ENCODE measurements at places on chromosomes 12 and 14. TPM values are rescaled to one million over a fixed set of nuclear protein-coding genes. Genes with fewer than 3 reads are reported as not detected.

DNA sequence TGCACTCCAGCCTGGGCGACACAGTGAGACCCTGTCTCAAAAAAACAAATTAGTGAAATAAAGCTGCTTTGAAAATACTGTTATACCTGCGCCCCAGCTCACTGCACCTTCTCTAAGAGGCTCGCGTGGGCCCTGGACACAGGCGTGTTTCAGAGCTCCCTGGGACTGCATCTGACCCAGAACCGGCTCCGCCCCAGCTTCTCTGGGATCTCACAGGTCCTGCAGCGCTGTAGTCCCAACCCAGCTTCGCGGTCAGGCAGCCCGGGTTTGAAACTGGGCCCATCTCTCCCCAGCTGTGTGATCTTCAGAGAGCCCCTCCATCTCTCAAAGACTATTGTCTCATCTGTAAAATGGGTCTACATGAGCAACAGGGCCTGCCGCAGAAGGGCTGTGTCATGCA is 7.5 kb downstream of the RIMBP2 start:
- DNase-seq: no peak

GRCh38 chr12:16168078-16168477 is 109.4 kb downstream of the SLC15A5 start:
- DNase-seq: no peak

DNA sequence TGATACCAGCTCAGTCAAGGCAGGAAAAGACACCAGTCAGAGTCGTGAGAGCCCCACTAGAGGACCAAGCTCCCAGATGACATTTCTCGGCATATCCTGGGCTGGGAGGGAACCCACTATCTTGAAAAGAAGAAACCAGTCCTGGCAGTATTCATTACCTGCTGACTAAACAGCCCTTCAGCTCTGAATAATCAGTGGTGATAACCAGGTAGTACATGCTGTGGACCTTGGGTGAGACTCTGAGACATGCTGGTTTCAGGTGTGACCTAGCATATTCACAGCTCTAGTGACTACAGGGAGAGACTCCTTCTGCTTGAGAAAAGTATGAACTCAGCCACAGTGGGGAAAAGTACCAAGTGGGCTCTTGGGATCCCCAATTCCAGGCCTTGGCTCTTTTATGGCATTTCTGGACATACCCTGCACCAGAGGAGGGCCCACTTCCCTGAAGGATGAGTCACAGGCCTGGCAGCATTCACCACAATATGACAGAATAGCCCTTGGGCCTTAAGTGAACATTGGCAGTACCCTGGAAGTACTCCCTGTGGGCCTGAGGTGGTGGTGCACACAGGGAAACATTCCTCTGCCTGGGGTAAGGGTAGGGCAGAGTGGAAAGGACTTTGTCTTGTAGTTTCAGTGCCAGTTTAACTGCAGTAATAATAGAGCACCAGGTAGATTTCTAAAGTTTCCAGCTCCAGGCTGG is 82.6 kb upstream of the SLC38A4 start:
- DNase-seq: no peak

DNA sequence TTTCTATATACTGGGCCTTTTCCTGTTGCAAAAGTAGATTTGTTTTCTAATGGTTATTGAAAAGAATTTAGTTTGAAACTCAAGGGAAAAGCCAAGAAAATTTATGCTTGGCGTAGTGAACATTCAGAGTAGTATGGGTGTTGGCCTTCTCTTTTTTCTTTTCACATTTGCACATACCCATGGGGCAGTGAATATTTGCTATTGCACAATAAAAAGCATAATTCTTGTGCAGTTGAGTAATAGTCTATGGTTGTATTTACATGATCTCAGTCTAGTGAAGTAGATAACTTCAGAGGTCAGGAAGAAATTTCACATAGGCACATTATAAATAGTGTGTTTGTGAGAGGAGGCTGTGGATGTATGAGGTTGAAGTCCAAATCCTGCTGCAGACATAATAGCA is 158.1 kb downstream of the FLRT2 start:
- DNase-seq: no peak

DNA sequence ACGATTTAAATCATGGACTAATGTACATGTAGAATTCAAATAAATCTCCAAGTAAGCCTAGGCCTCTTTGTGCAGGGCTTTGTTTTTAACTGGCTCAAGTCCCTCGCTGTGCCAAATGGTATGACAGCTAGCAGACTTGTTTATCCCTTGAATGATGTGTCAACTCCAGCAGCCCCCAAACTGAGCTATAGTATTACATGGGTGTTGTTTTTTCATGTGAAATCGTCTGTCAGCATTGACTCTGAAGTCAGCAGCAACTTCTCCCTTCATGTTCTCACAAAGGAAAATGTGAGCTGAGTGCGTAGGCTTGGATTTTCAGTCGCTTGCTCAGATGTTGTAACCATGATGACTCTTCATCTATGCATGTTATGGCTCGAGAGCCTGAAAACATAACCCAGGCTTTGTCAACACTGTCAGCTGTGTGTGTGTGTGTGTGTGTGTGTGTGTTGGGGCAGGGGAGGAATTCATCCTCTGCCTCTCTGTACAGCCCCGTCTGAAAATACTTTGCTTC is 73.3 kb downstream of the PTHLH start:
- no peak for DNase-seq

DNA sequence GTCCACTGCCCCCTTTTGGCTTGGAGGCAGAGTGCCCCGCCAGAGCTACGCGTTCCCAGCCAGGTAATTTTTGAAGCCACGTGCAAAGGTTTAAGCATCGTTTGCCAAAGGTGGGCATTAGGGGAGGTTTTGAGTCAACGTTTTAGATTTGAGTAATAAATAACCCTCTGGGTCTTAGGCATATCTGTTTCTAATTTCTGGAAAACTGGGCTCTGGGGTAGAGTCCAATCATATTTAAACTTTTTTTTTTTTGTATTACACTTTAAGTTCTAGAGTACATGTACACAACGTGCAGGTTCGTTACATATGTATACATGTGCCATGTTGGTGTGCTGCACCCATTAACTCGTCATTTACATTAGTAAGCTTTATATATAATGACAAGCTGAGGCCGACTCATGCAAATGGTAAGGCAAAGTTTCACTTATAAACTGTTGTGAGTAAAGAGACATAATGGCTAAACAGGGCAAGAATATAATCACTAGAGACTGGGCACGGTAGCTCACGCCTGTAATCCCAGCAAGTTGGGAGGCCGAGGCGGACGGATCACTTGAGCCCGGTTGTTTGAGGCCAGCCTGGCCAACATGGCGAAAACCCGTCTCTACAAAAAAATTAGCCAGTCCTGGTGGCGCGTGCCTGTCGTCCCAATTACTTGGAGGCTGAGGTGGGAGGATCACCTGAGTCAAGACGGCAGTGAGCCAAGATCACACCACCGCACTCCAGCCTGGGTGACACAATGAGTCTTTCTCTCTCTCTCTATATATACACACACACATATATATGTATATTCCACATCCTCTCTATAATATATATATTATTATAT is 491 bp upstream of the NR2C1 start:
- no peak for DNase-seq

DNA sequence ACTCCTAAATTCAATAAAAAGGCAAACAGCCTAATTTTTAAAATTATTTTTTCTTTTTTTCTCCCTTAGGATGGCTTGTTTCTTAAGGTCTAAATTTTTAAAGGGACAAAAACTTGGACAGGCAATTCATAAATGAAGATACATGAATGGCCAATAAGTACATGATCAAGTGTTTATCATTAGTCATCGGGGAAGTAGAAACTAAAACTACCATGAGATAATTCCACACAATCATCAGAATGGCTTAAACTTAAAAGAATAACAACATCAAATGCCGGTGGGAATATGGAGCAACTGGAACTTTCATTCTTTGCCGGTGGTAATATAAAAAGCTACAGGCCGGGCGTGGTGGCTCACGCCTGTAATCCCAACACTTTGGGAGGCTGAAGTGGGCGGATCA is 29.1 kb downstream of the MOK start:
- no peak for DNase-seq

DNA sequence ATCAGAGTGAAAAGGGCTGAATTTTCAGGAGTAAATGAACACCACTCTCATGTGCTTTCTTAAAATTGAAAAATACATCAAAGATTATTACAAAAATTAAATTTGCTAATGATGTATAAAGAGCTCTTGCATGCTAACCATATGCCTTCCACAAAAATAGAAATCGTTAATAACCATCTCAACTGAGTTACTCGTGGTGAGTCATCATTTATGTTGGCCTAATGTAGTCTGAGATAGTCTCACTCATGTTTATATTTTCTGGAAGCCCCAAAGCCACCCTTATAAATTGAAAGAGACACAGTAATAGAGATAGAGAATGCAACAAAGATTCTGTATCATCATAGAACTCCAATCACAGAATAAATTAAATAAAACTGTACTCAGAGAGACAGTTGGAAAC is 131.2 kb downstream of the KCNH5 start:
- no peak for DNase-seq

DNA sequence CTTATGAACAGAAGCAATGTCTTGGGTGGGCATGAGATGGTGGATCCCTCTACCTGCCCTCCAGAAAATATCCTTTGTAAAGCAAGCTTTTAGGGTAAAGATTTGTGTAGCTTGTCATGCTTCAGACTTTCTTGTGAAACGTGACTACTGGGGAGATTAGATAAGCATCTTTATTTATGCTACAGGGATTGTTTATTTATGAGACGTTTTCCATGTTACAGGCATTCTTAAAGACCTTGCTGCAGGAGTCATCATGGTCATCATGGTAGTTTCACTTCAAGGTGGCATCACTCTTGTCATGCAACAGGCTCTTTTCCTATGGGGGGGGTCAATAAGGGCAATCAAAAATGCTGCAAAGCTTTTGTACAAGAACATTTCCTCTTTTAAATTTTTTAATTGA is 8.2 kb upstream of the MIS18BP1 start:
- no peak for DNase-seq

Gene NRXN3
- 4.1 TPM for total RNA-seq

Gene GZMB
- total RNA-seq: not detected

Gene GALNT4
- total RNA-seq: 3.3 TPM

Gene KRT73
- total RNA-seq: not detected

Gene DNAI7
- not detected for total RNA-seq

Gene CELA1
- total RNA-seq: not detected
